Stimulated activated CD4-positive, alpha-beta T cell treated with anti-CD3 and anti-CD28 coated beads, Interleukin-12 subunit alpha, Interleukin-12 subunit beta, amount 100 ng/mL, for 4 hours (primary cell): ENCODE measurements at places on chromosomes 1 and 21.

DNA sequence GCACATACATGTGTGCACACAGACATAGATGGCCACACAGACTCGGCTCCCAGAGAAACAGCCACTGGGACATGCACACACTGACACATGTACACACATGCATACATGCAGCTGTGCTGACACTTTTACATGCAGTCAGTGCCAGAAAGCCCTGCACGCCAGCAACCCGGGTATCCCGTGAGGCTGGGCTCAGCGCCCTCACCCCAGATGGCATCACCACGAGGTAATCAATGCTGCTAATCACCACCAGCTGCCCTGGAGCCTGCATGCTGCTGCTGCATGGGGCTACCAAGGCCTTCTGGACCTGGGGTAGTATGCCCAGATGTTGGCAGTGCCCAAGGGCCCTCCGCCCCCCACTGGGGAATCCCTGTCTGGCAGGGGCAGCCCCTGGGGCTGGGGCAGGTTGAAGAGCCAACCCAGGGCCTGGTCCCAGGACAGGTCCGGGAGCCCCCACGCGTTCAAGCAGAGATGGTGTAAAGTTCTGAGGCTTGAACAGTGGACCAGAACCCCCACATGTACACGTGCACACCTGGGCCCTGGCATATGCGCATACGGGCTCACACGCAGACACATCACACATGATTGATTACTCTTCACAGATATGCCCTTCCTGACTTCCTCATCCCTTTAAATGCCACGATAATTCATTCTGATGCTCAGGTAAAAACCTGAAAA lies 2.7 kb upstream of the COL16A1 start:
- no peak for DNase-seq

DNA sequence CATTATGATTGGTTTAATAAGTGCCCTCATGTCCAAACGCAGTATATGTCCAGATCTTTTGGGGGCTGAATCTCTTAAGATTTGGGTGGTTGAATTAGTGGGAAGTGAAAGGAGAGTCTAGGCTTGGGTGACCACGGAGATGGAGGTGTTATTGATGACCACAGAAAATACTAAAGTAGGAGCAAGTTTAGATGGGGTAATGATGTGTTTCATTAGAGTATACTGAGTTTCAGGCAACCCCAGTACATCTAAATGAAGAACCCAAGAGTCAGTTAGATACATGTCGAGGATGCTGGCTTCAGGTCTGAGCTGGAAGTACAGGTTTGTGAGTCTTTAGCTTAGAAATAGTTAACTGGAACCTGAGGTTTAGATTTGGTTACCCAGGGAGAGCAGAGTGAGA lies 6.5 kb upstream of the ZZZ3 start:
- DNase-seq: no peak

DNA sequence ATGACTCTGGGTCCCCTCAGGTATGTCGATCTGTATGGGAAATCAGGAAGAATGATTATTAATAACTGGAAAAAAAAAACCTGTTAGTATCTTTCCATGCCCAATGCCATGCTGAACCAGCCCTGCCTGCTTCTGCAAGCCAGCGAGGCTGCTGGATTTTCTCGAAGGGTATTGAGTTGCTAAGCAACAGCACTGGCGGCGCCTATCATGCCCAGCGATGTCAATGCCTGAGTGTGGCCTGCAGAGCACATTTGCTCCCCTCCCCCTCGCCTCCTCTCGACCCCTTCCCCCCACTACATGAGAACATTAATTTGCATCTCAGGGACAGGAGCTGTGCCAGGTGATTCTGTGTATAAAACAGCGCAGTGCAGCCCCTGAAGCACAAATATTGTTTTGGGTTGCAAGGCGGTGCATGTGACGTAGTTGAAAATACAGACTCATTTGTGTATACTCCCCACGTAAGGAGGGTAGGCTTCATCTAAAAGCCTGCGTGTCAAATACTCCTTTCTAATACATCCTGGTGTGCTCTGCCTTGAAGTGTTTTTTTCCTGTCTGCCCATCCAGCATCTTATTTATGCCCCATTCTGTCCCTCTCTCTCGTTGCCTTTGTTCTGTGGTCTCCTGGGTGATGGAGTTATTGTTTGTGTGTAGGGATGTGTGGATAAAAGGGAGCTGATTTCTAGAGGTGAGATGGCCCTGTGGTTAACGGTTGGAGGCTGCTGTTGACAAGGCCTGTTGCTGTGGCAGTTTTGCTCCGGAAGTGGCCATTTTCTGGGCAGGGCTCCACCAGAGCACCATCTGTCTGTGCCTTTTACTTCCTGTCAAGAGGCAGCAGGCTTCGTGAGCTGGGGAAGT lies 32.7 kb upstream of the ATP5PO start:
- DNase-seq: peak; percentile 52

- peak; percentile 17 for DNase-seq
Observed at GRCh38 chr1:26723013-26723991, 27.5 kb downstream of the ARID1A start.

GRCh38 chr1:73160759-73161158 lies 878.4 kb upstream of the NEGR1 start:
- DNase-seq: no peak
